ENCODE measurements at places on chromosomes 3 and 15.

GRCh38 chr3:108124337-108125152 is 33.7 kb upstream of the CD47 start:
- peak; percentile 61 for DNase-seq

DNA sequence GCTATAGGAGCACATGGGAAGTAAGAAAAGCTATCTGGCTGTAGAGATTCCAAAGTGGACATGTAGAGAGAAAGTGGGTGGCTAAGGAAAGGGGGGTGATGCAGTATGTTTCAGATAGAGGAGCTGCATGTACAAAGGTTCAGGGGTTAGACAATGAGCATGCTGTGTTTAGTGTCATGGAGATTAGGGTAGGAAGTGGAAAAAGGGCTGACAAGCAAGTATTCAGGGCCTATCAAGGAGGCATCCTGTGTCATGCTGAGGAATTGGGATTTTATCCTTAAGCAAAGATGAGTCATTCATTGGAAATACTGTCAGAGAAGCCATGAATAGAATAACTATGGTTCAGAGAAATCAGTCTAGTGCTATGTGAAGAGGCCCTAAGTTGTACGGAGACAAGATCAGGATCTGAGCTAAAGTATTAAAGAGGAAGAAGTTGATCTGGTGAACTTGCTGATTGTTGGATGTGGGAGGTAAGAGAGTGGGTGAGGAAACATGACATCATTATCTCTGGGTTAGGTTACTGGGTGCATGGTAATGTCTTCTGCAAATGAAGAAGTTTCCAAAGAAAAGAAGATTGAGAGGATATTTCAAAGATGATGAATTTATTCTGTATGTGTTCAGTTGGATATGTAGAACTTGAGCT is 176.7 kb upstream of the GOLIM4 start:
- DNase-seq, result no peak

- no peak for DNase-seq
Measured at GRCh38 chr3:185175370-185175987, 22.6 kb upstream of the C3orf70 start.

GRCh38 chr3:5429517-5429890 is 242.0 kb downstream of the EDEM1 start:
- DNase-seq, result no peak

- DNase-seq, result no peak
Measured at GRCh38 chr3:11924518-11924917, 77.8 kb upstream of the TAMM41 start.

DNA sequence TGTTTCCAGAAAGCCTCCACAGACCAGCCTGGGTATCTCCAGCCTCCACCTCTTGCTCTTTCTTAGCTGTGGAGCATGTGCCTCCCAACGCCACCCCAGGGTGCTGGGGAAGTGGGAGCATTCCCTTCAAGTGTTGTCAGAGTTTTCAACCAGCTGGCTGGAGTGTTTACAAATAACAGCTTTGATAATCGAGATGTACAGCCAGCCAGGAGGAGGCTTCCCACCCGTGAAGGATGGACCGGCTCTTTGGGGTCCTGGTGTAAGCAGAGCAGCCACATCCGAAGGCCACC is 8.5 kb upstream of the OXTR start:
- no peak for DNase-seq

DNA sequence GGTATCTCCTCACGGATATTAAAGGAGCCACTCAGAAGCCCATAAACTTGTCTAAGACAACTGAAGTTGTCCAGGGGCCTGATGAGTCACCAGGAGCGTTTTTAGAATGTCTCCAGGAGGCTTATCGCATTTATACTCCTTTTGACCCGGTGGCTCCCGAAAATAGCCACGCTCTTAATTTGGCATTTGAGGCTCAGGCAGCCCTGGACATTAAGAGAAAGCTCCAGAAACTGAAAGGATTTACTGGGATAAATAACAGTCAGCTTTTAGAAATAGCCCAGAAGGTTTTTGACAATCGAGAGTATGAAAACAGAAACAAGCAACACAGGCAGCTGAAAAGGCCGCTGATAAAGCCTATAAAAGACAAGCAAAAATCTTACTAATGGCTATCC is 4.1 kb downstream of the DET1 start:
- no peak for DNase-seq

- DNase-seq, result no peak
Measured at GRCh38 chr15:49877873-49878521, 241.0 kb downstream of the ATP8B4 start.

DNA sequence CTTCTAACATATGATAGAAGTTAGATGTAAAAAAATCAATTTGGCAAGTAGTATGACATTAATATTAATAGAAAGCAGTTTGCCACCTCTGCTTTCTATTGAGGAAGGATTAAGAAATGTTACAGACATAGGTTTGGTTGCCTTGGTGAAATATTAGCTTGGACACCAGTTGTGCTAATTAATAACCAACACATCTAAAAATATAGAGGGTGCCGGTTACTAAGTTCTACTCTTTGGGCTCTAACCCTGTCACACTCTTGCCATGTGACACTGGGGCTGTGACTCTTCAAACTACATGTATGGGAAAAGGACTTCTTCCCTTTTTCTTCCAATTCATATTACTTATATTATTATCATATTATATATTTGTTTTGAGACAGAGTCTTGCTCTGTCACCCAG is 64.4 kb downstream of the TRIM71 start:
- DNase-seq, result no peak

GRCh38 chr3:17047162-17047561 is 162.4 kb downstream of the PLCL2 start:
- no peak for DNase-seq

DNA sequence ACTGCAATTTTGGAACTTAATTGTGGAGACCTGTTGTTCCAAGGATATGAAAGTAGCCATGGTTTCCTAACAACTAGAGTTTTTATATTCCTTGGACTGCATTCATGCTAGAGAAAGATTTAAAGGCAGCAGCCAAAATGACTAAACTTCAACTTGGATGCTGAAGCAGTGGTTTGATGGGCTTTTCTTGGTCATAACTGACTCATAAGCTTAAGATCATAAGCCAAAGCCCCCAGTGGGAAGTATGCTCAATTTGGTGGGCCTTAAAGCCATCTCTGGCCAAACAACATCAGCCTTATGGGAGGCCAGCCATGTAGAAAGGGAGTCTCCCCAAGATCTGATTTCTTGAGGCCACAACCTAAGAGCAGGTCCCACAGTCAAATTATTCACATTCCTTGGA is 80.2 kb downstream of the ZNF280D start:
- no peak for DNase-seq

DNA sequence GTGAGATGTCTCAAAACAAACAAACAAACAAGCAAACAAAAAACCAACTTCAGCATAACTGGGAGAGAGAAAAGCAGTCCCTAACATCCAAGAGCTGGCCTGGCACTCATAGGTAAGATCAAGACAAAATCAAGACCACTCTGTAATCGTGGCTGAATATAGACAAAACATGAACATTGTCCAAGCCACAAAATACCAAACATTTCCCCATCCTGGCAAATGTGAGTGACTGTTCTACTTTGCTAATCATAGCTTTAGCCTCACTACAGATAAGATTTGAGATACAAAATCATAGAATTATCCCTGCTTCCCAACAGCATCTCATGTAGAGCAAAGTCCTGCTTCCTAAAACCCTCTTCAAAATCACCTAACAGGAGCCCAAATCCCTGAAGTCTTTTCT is 116.7 kb upstream of the PRTG start:
- no peak for DNase-seq

- no peak for DNase-seq
Measured at GRCh38 chr3:142259359-142259758, 34.0 kb upstream of the GK5 start.

Data from CD4-positive, alpha-beta T cell treated with Interleukin-17A for 4 hours (primary cell).